HCEC 1CT (cell line): ENCODE measurements at places on chromosomes 4 and X.
A peak's percentile ranks its signal among the peaks of the same experiment; 100 is the strongest.

GRCh38 chr4:37452952-37453280, 208.4 kb downstream of the NWD2 start:
- peak; percentile 2 for DNase-seq

DNA sequence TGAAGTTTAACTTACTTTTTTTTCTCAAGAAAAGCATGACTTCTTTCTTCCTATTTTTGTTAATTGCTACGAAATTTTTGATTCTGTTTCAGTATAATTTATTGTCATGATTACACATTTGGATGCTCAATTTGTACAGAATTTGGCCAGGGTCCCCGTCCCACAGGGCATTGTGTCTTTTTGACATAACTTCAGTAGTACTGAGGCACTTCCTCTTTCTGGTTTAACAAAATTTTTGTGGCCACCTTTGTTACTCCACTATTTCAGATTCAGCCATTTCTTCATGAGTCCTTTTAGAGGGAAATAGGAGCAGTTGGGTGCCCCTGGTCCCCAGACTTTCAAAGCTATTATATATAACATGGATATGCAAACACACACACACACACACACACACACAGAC, 1248.7 kb downstream of the PCDH7 start:
- no peak for DNase-seq

DNA sequence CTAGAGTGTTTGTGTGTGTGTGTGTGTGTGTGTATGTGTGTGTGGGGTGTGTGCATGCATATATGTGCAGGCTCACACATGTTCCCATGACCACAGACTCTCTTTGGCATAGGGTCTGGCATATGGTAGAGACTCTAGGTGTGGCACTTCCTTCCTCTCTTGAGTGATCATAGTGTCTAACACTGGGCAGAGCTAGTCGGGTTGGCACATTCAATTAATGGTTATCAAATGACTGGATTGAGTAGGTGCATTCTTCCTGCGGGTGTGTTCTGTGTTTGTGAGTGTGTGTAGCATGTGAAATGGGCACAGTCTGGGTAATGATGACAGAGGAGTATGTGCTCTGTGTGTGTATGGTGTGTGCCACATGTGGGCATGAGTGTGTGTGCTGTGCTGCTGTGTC, 106.5 kb downstream of the EFNB1 start:
- no peak for DNase-seq

DNA sequence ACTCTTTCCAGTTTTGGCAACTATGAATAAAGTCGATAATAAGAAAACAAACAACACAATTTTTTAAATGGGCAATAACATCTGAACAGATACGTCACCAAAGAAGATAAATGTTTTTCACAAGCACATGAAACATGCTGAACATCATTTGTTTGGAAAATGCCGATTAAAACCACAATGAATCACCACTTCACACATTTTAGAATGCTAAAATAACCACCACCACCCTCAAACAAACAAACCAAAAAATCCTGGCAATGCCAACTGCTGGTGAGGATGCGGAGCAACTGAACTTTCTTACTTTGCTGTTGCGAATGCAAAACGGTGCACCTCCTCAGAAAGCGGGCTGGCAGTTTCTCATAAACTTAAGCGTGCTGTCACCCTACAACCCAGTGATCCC, 115.9 kb downstream of the NSUN7 start:
- DNase-seq: no peak

DNA sequence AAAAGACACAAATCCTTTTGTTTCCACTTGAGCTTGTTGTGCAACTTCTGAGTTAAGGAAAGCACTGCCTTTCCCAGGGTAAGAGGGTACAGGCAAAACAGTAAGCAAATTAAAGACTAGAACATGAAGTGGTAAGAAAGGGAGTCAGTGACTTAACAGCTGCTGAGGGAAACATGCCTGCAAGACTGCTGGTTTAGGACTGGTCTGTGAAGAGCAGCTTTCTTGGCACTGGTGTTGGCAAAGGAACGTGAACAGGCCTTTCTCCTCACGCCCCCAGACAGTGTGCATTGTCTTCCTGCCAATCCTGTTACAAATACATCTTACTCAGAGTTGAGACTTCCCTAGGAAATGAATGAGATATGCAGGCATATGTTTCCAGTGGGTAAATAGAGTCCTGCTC, 2.6 kb downstream of the LHFPL1 start:
- DNase-seq: no peak

GRCh38 chr4:138686106-138686835, 329.3 kb upstream of the NOCT start:
- DNase-seq: no peak

DNA sequence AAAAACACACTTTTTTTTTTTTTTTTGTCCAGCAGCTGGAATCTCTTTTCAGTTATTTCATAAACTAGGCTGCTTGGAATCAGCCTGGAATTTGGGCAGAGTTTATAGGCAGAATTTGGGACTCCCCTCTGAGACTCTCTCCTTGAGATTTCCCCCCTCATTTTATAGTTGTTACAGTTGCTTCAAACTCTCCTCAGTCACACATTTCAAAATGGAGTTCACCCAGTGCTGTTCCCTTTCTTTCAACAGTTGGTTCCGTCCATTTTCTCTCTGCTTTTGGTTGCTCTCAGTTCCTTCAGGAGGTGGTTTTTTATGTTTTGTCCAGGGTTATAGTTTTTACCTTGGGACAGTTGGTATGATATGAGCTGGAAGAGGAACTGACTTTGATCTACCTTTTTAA, 27.5 kb downstream of the NSD2 start:
- no peak for DNase-seq

GRCh38 chrX:10750581-10750980, 130.2 kb upstream of the MID1 start:
- DNase-seq: no peak

GRCh38 chr4:22546299-22546698, 30.4 kb upstream of the ADGRA3 start:
- no peak for DNase-seq

- peak; percentile 43 for DNase-seq
Observed at GRCh38 chrX:41148553-41148952, 63.3 kb downstream of the USP9X start.

DNA sequence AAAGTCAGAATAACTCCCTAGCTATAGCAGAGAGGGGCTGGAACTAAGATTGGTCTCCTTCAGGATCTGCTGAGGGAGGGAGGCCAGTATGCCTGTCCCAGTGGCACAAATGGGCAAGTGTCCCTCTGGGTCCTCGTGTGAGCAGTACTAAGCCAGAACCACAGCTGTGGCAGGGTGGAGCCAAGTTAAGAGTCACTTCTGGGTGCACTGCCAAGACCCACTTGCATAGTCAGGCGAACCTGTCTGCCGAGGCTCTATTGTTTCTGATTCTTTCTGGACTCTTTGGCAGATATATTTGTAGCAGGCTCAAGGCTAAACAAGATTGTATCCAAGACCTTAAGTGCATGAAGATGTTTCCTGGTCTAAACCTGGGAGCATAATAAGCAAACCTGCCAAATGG, 1123.7 kb upstream of the POU3F4 start:
- no peak for DNase-seq

- DNase-seq: no peak
Observed at GRCh38 chr4:183469936-183470335, 25.5 kb downstream of the CDKN2AIP start.

DNA sequence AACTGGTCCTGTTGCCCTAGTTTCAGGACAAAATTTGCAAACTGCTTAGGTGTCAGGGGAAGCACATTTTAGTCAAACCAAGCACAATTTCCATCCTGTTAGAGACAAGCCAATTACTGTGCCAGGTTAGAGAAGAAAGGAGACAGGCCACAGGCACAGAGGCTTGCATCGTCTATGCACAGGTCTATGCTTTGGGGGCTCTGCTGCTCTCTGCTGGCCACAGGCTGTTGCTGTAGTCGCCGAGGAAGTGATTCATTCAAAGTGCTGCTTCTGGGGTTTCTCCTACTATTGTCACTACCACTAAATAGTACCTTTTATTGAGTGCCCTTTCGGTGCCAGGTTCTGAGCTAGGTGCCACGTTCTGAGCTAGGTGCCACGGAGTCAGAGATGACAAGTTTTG, 45.5 kb downstream of the VGLL1 start:
- DNase-seq: peak; percentile 38

- peak; percentile 79 for DNase-seq
Observed at GRCh38 chr4:184417802-184418511, 56.4 kb downstream of the IRF2 start.

- no peak for DNase-seq
Observed at GRCh38 chr4:129138810-129139496, 43.0 kb downstream of the C4orf33 start.

DNA sequence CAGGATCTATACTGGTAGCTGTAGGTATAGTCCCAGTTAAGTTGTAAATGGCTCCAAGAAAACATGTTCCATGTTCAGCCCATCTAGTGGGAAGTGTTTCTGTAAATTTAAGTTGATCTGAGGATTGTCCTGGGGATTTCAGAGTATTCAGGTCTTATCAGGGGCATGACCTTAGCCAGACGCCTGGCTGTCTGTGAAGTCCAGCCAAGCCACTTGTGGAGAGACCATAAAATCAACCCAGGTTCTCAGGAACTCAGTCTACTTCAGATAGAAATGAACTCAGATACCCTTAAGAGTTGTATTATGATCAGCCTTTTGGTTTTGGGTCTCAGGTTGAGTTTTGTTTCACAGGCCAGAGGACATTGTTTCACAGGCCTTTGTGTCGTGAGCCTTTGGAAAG, 95.9 kb downstream of the EGF start:
- no peak for DNase-seq

DNA sequence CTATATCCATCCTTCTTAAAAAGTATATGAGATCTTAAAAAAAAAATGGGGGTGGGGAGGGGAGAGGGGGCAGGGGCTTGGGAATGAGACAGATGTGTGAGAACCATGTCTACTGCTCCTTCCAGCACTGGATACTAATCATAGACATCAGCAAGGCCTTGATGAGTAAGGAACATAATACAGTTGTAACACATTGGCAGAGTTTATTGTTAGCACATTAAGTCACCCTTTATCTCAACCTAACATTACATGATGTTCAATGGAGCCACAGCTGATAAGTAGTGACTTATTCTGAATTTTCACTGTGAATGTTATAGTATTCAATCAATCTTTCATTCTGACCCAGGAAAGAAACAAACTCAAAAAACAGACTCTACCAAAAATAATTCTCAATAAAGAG, 47.3 kb upstream of the KCNE5 start:
- DNase-seq: no peak

DNA sequence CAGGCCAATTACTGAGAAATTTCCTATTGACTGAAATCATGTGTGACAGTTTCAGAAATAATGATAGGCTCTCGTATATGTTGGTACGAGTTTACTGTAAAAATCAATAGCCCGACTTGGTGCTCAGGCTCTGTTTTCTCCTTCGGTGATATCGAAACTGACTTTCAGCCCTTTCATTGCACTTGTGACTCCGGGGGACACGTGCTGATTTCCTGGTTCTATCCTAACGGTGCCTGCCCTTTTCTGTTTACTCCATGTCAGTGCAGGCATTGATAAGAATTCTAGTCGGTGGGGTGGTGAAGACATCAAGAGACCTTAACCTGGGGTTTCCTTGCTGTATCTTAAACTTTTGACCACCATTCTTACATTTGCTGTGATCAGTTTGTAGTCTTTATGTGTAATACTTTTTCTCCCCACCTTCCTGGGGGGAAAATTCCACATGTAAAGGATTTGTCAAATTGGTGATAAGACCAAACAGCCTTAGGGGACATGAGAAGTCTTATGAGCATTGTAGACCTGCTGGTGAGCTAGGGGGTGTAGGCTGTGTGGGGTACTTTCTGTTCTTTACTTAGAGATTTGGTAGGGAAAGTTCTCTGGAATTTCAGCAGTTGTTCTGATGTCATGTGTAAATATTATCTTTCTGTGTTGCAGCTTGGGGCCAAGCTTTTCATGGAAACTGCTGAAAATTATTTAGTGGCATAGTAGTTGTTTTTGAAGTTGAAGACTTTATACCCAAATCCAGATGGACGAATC, 52.7 kb downstream of the TMEM131L start:
- DNase-seq: no peak

DNA sequence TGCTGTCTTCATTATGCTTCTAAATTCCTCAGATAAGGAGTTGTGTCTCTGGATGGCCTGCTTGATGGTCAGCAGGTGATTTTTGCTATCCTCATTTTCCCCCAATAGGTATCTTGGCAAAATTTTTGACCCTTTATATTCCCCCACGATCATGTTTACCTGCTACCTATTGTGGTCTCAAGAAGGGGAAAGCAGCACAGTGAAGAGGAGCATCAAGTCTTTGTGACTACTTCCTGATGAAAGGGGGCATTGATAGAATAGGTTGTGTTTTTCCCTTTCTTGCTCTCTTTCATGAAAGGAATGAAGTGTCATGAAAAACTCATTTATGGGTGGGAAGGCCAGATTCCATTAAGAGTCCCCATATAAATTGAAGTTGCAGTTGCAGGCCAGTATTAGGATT, 153.8 kb downstream of the KLF8 start:
- no peak for DNase-seq

GRCh38 chr4:107666134-107666533, 53.9 kb downstream of the PAPSS1 start:
- DNase-seq: no peak
